ENCODE measurements at places on chromosomes 4 and X.

GRCh38 chrX:38929966-38930421, 128.7 kb downstream of the MID1IP1 start:
- DNase-seq = no peak

GRCh38 chr4:93127489-93127888, 701.1 kb upstream of the ATOH1 start:
- DNase-seq = no peak

DNA sequence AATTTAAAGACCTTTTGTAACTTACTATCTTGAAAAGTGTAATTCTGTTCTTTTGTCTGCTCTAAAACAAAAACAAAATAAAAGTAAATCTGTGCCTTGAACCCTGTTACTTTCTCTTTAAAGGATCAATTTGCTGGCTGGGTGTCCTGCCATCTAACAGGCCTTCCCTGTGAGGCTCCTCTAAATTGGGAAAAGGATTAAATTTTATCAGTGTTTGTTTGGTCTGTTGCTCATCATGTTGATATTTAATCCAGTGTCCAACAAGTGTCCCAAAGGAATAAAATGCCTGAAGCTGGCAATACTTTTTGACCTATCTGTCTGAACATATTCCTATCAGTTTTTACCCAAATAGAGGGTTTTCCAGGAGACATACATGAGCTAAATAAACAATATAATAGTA, 688.7 kb downstream of the IL1RAPL1 start:
- DNase-seq = no peak

DNA sequence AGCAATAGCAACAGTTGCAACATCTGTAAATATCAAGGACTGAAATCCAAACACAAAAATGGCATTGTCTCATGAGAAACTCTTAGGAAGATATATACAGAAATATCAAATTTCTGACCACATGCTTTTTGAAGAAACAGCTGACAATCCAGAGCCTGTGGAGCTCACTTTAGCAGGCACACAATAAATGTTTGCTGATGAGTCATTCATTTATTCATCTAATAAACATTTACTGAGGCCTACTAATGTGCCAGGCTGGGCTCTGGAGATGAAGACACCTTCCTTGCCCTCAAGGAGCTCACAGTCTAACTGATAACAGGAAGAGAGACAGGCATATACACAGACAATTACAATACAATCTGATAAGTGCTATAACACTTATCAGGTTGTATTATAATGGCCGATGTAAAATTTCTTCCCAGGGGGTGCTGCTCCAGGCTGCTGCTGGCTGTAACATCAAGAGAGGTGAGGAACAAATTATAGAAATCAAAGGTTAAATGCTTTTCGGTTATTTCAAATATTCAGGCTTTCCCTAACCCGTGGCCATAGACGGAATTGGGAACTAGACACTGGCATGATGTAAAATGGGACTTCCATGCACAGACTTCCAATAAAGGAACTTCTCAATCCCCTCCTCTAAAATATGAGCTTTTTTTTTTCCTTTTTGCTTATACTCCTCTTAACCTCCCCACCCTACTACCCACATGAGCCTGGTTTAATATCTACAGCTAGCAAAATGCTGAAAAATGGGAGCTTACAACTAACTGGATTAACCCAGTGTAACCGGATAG, 16.8 kb upstream of the ZCCHC13 start:
- no peak for DNase-seq

DNA sequence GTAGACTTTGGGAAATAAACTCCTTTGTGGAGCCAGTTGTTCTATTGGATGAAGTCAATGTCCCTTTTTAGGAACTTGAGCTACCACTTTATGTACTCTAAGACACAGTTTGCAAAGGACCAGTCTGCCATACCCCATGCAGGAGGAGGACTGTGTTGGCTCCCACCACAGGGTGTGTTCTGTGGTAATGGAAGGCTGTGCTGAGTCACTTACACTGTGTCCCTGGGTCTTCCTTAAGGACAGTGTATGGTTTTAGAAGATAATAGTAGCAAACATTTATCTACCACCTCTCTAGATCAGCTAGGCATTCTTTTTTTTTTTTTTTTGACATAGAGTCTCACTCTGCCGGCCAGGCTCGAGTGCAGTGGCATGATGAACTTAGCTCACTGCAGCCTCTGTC, 184.0 kb upstream of the PGRMC2 start:
- DNase-seq = no peak

DNA sequence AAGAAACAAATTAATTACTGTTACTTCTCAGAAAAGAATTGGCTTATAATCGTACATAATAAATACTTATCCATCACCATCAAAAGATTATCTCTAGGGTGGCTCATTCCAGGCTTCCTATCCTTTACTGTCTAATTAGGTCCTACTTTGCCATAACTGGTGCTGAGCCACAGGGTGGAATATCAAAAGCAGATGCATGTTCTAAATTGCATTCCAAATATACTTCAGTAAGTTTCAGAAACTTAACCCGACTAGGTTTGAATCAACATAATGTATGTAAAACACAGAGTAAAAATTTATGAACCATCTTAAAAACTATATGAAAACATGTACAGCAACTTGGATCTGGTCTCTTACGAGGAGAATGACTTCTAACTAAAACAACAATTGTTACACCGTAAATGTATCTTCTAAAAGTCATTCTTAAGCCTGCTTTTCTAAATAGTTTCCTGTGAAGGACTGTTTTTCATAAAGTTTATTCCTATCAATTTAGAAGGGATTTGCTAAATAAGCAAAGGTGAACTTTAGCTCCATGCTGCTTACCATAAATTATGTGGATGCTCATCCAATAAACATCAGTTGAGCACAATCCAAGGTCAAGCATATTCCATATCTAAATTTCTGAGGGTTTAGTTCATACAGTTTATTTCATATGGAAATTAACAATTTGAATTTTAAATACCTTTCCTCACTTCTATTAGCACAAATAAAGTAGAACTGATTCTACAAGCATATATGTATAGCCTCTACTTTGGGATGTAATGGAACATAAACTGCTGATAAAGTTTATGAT, 13.4 kb downstream of the ZAR1 start:
- no peak for DNase-seq

DNA sequence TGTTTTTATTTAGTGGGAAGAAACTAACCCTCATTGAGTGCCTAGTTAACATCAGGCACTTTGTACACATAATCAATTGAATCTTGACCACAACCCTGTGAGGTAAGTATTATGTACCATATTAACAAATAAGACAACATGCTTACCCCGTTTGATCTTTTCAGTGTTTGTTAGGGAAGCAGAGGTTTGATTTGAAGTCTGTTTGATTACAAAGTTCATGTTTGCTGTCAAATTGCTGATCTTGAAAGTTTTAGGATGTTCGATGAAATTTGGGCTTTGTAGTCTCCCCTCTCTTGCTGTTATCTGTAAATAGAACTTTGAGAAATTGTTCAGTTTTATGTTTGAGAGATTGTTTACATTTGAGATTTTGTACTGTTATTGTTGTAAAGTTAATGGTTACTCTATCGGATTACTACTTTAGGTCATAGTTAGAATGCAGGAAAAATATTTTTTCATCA, 13.4 kb upstream of the ADH4 start:
- DNase-seq = no peak

DNA sequence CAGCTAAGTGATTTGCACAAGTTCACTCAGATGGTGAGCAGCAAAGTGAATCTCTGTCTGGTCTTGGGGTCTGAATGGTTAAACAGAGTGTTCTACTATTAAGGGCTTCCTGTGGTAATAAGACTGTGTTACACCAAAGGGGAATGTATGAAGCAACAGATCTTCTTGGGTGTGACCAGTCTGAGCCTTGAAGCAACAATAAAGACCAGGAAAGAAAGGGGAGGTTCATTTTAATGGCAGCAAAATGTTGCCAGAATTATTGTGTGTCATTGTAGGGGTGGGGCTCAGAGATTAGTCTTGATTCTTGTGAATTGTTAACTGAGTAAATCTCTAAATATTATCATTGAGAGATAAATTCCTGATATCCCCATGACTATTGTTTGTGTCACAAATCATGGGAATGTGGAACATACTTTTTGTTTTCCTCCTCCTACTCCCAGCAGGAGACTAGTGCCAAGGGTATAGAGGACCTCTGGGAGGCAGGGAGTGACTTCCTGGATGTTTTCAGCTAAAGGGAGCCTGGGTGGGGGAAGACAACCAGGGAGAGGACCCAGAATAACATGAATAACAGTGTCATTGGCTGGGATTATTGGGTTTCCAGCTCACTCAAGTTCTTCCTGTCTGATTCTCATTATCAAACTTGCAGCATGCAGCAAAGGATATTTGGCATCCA, 141.4 kb upstream of the PAK3 start:
- DNase-seq = no peak

DNA sequence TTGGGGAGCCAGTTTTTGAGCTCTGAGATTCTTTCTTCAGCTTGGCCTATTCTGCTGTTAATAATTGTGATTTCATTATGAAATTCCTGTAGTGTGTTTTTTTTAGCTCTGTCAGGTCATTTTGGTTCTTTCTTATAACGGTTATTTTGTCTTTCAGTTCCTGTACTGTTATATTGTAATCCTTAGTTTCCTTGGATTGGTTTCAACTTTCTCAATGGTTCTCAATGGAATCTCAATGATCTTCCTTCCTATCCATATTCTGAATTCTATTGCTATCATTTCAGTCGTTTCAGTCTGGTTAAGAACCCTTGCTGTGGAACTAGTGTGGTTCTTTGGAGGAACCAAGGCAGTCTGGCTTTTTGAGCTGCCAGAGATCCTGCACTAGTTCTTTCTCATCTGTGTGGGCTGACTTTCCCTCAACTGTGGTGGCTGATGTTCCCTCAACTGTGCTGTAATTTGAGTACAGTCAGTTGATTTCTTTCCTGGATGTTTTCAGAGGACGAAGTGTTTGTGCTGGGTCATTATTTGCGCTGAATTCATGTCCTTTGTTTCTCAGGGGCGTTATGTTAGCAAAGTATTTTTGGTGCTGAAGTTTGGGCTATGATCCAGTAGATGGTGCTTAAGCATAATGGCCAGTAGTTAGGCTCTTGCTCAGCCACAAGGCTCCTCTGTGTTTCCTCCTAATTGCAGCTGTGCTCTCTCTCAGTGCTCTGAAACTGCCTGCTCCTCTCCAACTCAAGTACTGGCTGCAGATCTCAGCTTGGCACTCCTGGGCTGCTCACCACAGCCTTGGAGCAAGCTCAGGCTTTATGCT, 27.5 kb downstream of the ENPEP start:
- DNase-seq = no peak

DNA sequence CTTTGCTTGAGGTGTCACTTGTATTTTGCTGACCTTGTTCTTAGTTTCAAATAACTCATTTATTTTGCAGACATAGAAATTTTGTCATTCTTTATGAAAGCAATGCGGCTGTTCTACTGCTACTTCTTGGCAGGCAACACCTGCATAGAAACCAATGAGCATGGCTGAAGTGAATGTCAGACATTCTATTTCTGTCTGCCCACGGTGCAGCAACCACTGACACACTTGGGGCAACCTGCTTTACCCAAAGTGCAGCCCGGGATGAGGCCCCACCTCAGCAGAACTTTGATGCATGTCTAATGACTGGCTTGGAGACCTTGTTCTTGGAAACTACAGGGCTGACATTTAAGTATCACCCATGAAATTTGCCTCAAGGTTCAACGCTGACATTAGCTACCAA, 93.6 kb downstream of the RBM47 start:
- DNase-seq = no peak

GRCh38 chrX:18017411-18017810, 156.3 kb upstream of the RAI2 start:
- no peak for DNase-seq

- DNase-seq = no peak
These were observed 102.9 kb downstream of the CLCN4 start for GRCh38 chrX:10259716-10260115.

- no peak for DNase-seq
These were observed 63.4 kb downstream of the LCORL start for GRCh38 chr4:17958181-17958580.

DNA sequence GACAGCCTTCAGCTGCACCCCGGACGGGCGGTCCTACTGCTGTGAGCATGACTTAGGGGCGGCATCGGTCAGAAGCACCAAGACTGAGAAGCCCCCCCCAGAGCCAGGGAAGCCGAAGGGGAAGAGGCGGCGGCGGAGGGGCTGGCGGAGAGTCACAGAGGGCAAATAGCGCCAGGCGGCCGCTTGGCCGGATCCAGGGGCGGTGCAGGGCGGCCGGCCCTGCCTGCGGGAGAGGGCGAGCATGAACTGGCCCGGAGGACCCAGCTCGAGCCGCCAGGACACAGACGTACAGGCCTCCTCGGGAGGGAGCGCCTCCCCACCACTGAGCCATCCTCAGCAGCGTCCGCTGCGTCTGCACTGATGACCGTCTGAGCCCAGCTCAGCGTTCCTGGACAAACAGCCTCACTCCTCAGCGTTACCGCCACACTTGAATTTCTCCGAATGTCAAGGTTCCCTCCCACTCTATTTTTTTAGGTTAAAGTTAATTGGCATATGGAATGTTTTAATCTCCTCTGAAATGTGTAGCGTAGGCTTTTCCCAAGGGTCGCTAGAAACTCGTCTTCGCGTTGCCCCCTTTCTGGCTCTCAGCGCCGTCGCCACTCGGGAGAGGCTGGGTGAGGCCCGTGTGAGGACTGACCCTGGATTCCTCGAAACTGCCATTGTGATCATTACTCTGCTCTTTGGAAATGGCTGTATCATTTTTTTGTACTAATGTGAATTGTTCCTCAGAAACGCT, 29.9 kb downstream of the NELFA start:
- no peak for DNase-seq

DNA sequence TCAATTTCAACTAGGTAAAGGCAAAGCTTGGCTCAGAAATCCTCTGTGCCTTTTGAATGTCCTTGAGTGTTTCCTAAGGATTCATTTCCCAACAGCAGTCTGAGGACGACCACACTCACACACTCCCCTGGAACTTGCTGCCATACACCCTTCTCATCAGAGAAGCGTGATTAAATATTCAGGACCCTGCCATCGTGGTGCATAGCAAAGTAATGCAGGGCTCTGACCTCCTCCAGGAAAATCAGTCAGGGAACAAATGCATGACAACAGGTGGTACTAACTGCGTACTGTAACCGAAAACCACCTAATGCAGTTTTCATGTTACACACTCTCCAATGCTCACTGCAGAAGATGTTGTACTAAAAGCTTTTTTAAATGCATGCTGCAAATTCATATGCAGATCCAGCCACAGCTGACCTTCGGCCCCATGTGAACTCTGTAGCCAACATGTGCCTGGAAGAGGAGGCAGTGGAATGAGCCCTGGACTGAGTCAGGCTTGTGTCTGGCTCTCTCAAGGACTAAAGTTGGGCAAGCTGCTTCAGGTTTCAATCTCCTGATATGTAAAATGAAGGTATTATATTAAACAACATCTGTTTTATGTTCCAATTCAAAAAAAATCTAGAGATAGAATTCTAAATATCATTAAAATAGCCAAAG, 238.3 kb downstream of the KCNIP4 start:
- no peak for DNase-seq

DNA sequence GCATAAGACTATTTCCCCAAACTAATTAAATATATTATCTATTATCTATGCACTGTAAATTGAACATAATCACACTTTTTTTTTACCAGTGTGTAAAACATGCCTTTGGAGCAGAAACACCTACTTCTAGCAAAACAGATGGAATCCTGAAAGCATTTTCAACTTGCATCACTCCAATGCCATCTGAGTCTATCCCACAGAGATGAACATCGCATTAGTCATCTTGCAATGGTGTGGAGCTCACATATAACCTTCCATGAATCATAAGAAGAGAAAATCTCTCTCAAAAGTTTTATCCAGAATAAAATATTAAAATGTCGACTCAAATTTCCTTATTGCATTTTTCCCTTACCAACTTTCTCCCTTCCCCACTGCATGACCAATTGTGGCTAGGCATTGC, 406.7 kb upstream of the ACTRT1 start:
- no peak for DNase-seq
